Gastrocnemius medialis (tissue), 4 donors: ENCODE measurements at places on chromosomes 16 and 17. TPM values are rescaled to one million over a fixed set of nuclear protein-coding genes. Genes with fewer than 3 reads are reported as not detected.

Gene C17orf113
- 0.86 TPM for total RNA-seq

- no peak for DNase-seq
Measured at GRCh38 chr17:39867880-39868553, at the start of gene ZPBP2. Gene ZPBP2, plus strand, starts transcription at chr17:39868202. Its CDS starts 153 bp downstream, at chr17:39868355.

Gene EIF5A
- total RNA-seq, result 204 TPM

GRCh38 chr17:68777243-68777855, 176.2 kb upstream of the FAM20A start:
- DNase-seq, result peak; percentile 50

GRCh38 chr17:47990962-47991731, 20.2 kb downstream of the CDK5RAP3 start:
- no peak for DNase-seq

DNA sequence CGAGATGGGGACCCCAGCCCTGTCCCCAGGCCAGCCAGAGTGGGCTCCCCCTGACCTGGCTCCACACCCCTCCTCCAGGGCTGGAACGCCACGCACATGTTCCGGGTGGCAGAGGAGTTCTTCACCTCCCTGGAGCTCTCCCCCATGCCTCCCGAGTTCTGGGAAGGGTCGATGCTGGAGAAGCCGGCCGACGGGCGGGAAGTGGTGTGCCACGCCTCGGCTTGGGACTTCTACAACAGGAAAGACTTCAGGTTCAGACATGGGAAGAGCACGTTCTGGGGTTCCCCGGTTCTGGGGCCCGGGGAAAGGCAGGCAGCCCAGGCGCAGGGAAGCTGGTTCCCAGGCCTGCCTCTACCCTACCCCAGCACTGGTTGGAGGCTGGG, 4.6 kb downstream of the ACE start:
- no peak for DNase-seq

Gene NPIPA3
- 0.38 TPM for total RNA-seq

- no peak for DNase-seq
Measured at GRCh38 chr16:85687651-85688471, 893 bp downstream of the GINS2 start.

- no peak for DNase-seq
Measured at GRCh38 chr16:49587511-49587910, 213.9 kb downstream of the C16orf78 start.
